ENCODE measurements at places on chromosomes 12 and 14. TPM values are rescaled to one million over a fixed set of nuclear protein-coding genes. Genes with fewer than 3 reads are reported as not detected.

RITA1 gene
- 28.3 TPM for total RNA-seq

TUBA1A gene
- total RNA-seq: 804 TPM

ZNF891 gene
- total RNA-seq: 1.3 TPM

MMP19 gene
- total RNA-seq: 0.27 TPM

CCDC92 gene
- 12.7 TPM for total RNA-seq

CRACR2A gene
- total RNA-seq: 14.0 TPM

CDKL1 gene
- total RNA-seq: 6.5 TPM

PRH1 gene
- 34.7 TPM for total RNA-seq

LRTM2 gene
- under 0.01 TPM for total RNA-seq

NKX2-1 gene
- total RNA-seq: not detected

ATP5MC2 gene
- 563 TPM for total RNA-seq

TPPP2 gene
- total RNA-seq: not detected

CDCA4 gene
- 26.7 TPM for total RNA-seq

POP5 gene
- total RNA-seq: 38.0 TPM

HSPB8 gene
- total RNA-seq: not detected

RIPK3 gene
- 20.2 TPM for total RNA-seq

TMPRSS12 gene
- not detected for total RNA-seq

KNTC1 gene
- total RNA-seq: 24.8 TPM

TRIM9 gene
- 3.2 TPM for total RNA-seq

OR6C2 gene
- total RNA-seq: not detected

RASSF3 gene
- total RNA-seq: 12.9 TPM

KRT85 gene
- total RNA-seq: not detected

TAS2R19 gene
- total RNA-seq: 5.4 TPM

CYP46A1 gene
- total RNA-seq: not detected

ACSM4 gene
- total RNA-seq: not detected

CABP1 gene
- total RNA-seq: under 0.01 TPM

SSPN gene
- total RNA-seq: 5.9 TPM

NPFF gene
- not detected for total RNA-seq

ARHGAP5 gene
- 21.5 TPM for total RNA-seq

KRT4 gene
- total RNA-seq: not detected

ZNF26 gene
- 59.0 TPM for total RNA-seq

KLRK1 gene
- total RNA-seq: under 0.01 TPM

PRICKLE1 gene
- 0.81 TPM for total RNA-seq

RPGRIP1 gene
- under 0.01 TPM for total RNA-seq

KRT6C gene
- total RNA-seq: not detected

GUCY2C gene
- total RNA-seq: not detected

AMN gene
- total RNA-seq: 3.0 TPM

HOTAIR gene
- total RNA-seq: not detected

EFS gene
- total RNA-seq: under 0.01 TPM

DENND5B gene
- 9.4 TPM for total RNA-seq
